ENCODE measurements at places on chromosomes 5 and 9.

DNA sequence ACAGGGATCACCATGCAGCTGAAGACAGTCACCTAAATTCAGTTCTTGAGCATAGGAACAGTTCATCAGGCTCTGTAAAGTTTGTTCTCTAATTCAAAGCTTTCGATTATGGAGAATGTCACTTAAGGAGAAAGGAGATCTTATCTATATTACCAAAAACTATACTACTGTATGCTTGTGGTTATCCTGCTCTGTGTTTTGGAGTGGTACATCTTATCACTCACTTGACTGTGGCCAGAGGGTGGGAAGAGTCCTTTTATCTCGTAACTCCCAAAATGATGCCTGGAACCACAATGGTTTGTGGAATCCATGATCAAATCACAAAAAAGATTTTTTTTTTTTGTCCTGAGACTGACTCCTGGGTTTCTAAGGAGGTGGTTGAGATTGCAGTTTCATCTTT, 230.7 kb downstream of the COMMD10 start:
- no peak for DNase-seq

- DNase-seq = no peak
Observed at GRCh38 chr5:136636001-136636400, 270.7 kb upstream of the TRPC7 start.

GRCh38 chr5:61802456-61802855, 470.4 kb downstream of the ZSWIM6 start:
- DNase-seq = no peak

DNA sequence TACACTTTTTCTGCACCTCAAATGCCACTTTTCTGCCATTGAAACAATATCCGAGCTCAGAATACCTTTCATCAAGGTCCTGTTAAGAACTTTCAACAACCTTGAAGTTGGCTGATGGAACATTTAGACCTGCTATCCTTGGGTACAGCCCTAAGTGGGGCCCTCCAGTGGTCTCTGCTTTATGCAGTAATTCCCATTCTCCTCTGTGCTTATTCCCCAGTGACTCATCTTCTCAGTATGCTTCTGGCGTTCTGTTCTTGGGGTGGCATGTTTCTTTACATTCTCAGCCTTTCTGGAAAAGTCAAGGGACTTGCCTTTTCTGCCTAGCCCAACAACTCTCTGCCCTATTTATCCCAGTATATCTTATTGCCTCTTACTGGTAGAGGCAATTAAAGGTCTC, 7.1 kb downstream of the ANP32B start:
- no peak for DNase-seq

DNA sequence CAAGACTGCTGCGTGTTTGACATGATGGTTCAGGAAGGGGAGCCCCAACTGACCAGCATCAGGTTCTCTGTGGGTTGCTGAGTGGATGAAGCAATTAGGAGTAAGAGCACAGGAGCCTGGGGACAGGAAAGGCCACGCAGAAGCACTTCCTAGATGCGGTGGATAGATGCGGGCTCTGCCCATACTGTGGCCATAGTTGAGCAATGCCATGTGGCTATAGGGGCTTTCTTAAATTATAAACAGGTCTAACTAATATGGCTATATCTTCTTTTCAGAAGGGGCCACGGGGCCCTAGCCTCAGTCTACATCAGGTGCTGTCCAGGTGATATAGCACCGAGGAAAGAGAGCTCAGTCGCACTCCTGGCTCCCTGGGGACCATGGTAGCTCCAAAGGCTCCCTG, 198.6 kb downstream of the GADD45G start:
- no peak for DNase-seq

DNA sequence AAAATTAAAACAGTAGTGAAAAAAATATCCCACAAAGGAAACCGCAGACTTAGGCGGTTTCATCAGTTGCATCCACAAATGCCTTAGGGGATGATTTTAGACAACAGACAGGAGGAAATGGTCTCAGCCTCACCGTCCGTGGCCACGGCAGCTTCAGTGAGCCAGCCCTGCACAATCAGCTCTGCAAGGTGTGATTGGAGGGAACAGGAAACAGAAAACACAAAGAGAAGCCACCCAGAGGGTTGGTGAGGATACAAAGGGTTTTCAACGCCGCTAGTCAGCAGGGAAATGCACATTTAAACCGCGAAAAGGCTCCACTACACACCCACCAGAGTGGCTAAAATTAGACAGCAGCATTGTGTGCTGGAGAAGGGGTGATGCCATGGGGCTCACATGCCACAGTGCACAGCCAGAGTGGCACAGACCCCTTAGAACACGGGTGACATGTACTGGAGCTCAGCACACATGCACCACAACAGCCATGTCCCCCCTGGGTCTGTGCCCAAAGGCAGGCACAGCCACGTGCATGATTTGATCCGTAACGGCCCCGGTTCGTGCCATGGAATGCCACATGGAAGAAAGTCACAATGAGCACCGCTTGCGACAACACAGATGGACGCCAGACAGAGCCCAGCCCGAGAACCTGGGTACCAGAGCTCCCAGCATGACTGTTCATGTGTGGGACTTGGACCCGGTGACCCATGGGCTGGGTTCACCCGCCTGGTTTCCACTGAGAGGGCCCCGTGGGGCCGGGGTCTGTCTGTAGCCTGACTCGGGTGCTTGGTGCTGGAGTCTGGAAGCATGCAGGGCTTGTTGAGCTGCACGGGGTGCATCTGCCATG, 18.3 kb upstream of the TERT start:
- no peak for DNase-seq

Data from spinal cord (tissue), 10 donors.